CD4-positive, alpha-beta T cell treated with Interleukin-15 for 4 hours (primary cell): ENCODE measurements at places on chromosomes 13 and 19.

- no peak for DNase-seq
Measured at GRCh38 chr19:11551603-11552235, 7.3 kb downstream of the ELOF1 start.

DNA sequence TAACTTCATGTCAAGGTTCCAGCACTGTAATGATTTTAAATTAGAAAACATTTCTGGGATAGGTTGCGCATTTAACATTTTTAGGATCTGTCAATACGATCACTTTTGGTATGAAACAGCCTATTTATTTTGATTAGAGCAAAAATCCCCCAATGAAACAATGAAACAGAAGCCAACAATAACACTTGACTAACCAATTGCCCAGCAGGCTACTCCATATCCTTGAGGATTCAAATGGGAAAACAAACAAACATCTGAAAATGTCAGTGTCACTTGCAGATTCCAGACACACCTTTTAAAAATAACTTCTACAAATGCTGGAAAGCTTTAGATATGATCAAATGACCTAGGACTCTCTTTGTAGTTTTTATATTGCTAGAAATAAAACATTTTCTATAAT lies 1412.5 kb upstream of the PRR20A start:
- no peak for DNase-seq

DNA sequence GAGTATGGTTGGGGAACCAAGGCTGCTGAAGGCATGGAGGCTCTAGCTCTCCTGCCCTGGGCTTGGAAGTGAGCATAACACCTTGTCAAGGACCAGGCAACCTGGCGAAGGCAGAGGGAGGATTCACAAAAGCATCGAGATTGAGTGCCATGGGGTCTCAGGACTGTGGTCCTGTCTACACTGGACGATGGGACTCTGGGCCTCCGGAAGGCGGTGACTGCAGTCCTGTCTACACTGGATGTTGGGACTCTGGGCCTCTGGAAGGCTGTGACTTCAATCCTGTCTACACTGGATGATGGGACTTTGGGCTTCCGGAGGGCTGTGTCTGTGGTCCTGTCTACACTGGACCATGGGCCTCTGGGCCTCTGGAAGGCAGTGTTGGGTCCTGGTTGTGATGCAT lies 290.4 kb downstream of the TEX29 start:
- no peak for DNase-seq

DNA sequence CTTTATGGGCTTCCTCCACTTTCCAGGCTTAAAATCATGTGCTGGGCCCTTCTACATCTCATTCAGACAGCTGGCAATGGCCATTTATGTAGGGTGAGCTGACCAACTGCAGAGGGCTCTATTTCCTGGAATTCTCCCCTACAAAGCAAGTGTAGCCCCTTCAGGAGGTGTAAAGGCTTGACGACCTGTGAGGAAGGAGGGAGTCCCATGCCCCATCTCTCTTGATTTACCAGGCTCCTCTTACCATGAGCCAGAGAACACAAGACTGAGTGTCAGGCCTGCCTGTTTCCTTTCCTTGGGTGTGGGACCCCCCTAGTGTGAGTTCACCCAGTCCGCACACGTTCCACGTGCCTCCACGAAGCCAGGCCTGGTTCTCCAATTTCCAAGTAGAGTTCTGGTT lies 16.6 kb downstream of the ZNF536 start:
- DNase-seq, result no peak

DNA sequence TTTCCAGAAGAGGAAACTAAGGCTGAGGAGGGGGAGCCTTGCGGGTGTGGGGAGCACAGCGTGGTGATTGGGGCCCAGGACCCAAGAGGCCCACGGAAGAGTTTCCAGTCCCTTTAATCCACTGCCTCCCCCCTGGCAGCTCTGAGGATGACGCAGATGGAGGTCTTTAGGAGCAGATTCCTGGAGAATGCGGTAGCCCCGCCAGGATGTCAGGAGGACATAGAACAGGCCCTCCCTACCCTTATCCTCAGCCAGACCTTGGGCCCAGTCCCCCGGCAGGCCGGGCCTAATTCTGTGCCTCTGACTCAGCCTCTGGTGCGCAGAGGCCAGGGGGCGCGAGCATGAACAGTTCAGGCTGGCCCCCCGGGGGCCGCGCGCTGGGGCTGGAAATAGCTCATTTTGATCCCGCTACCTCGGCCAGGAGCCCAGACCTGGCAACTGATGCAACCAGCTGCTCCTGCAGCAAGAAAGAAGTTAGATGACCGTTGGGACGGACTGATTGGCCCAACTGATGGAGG lies 461 bp upstream of the HSPB6 start:
- no peak for DNase-seq

DNA sequence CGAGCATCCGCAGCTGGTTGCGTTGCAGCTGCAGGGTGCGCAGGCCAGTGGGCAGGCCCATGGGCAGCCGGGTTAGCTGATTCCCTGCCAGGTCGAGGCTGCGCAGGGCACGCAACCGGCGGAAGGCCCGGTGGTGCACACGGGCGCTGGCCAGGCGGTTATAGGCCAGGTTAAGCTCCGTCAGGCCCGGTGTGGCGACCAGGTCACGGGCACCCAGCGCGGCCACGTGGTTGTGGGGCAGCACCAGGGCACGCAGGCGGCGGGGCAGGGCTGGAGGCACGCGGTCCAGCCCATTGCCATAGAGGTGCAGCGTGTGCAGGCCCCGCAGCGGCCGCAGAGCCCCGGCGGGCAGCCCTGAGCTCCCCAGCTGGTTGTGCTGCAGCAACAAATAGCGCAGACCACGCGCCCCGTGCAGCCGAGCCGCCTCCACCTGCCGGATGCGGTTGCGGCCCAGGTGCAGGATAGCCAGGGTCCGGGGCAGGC lies 5.3 kb downstream of the PODNL1 start:
- no peak for DNase-seq
